ENCODE measurements at places on chromosomes 5 and 9.

GRCh38 chr9:121528642-121529041 lies 29.0 kb upstream of the GGTA1 start:
- DNase-seq: no peak

DNA sequence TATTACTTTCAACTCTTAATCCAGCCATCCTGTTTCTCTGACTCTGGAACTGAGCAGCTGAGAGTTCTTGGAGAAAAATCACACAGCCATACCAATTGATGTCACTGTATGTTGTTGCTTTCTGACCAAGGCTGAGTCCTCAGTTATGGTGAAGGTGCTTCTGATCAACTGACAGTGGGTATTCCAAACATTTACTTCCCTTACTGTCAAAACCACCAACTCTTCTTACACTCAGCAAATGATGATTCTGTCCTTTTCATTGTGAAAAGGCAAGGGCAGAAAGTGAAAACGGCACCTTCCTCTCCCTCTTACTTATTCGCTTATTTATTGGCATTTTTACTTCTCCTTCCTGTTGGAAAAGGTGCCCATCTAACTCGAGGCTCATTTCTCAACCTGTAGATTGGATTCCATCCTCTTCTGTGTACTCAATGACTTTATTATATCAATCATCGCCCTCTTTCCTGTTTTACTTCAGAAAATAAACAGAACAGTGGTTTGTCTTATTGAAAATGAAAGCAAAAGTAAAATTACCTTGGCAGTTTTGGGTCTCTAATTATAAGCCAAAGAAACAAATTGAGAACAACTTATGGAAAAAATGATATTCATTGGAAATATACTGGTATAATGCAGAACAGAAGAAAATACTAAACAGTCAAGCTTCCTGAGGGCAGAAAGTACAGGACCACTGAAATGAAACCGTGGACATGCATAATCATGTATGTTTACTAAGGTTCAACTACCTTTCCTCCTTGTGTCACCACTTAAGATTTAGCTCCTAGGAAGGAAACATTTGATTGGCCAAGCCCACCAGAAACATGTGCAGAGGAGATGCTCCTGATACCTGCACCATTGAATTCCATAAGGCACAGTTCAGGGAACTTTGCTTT lies 104.5 kb upstream of the CHD1 start:
- DNase-seq: no peak

GRCh38 chr5:168713051-168713450 lies 133.9 kb upstream of the PANK3 start:
- DNase-seq: no peak

DNA sequence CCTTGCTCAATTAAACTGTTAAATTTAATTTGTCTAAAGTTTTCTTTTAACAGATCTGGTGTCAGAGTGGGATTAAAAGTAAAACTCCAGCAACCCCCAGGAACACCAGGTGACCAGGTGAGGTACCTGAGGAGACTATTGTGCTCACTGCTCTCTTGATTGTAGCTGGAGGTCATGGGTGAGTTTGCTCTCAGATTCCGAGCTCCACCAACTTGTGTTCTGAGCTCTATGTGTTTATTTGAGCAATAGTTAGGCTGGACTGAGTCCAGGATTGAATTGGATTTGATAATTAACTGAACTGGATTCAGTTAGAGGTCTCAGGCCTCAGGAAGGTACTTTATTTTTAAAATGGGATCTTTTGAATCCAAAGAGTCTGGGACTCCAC lies 17.9 kb upstream of the SCGB3A2 start:
- DNase-seq: no peak

GRCh38 chr9:136686534-136686793 lies 793 bp downstream of the AGPAT2 start:
- no peak for DNase-seq

- no peak for DNase-seq
Observed at GRCh38 chr5:171308453-171309275, at the start of gene TLX3. Gene TLX3, plus strand, starts transcription at chr5:171309248. Its CDS starts 118 bp downstream, at chr5:171309366.

- no peak for DNase-seq
Observed at GRCh38 chr9:133664173-133665050, 28.2 kb downstream of the DBH start.

GRCh38 chr9:115226152-115226551 lies 108.2 kb upstream of the TNC start:
- DNase-seq: no peak

GRCh38 chr5:126450907-126451306 lies 27.7 kb downstream of the GRAMD2B start:
- DNase-seq: no peak

DNA sequence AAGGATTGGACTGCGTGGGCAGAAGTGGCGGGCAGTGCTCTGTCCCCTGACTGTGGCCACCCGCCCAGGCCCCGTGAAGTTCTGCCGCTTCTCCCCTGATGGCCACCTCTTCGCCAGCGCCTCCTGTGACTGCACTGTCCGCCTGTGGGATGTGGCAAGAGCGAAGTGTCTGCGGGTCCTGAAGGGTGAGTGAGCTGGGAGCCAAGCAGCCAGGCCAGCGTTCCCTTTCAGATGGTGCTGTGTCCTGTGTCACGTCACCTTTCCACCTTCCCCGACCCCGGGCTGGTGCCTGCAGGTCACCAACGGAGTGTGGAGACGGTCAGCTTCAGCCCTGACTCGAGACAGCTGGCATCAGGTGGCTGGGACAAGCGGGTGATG lies 2.3 kb downstream of the WDR38 start:
- DNase-seq: no peak
